NCI-H2081 (cell line): ENCODE measurements at places on chromosomes 4 and X.

DNA sequence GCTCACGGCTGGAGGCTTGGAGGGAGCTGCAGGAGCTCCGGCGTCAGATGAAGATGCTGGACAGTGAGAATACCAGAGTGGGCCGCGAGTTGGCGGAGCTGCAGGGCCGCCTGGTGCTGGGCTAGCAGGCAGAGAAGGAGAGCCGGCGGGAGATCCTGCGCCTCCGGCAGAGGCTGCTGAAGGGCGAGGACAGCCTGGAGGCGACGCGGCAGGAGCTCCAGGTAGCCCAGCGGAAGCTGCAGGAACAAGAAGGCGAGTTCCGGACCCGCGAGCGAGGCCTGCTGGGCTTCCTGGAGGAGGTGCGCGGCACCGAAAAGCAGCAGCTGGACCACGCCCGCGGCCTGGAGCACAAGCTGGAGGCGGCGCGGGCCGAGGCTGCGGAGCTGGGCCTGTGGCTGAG, 14.7 kb downstream of the SMIM10L2A start:
- no peak for DNase-seq

DNA sequence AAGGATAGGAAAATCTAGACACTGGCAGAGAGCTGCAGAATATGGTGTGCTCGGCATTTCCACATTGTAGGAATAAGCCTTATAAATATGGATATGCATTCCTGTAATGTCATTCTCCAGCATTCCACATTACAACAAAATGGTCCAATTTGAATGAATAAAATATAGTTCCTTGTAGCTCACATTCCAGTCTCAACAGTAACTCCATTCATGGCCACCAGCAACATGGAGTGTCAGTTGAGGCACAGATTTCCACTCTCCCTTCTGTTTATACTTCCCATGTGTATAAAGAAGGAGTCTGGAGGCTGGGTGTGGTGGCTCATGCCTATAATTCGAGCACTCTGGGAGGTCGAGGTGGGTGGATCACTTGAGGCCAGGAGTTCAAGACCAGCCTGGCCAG, 84.5 kb downstream of the AASDH start:
- no peak for DNase-seq

GRCh38 chr4:53844133-53844532, 220.3 kb downstream of the CHIC2 start:
- DNase-seq = no peak

DNA sequence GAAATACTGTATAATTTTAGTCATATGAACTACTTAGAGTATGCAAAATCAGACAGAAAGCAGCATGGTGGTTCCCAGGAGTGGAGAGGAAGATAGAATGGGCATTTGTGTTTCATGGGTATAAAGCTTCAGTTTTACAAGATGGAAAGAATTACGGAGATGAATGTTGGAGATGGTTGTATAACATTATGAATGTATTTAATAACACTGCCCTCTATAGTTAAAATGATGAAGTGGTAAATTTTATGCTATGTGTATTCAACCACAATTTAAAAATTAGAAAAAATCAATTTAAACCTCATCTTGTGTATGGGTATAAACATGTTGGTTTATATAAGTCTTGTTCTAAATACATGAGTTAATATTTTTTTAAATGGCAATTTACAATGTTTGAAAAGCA, 521.1 kb downstream of the FSTL5 start:
- peak; percentile 0 for DNase-seq

- DNase-seq = no peak
These were observed 2.4 kb downstream of the ZFYVE28 start for GRCh38 chr4:2415881-2416563.

GRCh38 chr4:63393544-63393943, 1015.7 kb downstream of the TECRL start:
- no peak for DNase-seq

GRCh38 chr4:189355590-189355989, 585.1 kb upstream of the FRG1 start:
- DNase-seq = no peak

GRCh38 chr4:86928400-86929255, 6.2 kb upstream of the AFF1 start:
- DNase-seq = no peak

DNA sequence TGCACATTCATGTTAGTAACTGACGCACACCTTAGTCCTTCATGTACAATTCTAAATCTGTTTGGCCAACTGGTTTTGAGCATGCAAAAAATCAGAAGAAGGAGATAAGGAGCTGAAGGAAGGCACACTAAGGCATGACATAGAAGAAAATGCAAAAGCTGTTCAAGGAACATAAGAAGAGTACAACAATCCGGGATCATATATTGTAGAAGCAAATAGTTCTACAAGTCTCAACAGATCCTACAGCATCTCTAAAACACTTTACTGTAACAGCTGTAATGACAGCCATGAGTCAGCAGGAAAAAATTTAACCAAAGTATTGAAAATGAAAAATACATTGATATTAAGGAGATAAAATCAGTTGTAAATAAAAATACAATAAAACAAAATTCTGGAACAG, 57.7 kb downstream of the KLHL13 start:
- DNase-seq = no peak

DNA sequence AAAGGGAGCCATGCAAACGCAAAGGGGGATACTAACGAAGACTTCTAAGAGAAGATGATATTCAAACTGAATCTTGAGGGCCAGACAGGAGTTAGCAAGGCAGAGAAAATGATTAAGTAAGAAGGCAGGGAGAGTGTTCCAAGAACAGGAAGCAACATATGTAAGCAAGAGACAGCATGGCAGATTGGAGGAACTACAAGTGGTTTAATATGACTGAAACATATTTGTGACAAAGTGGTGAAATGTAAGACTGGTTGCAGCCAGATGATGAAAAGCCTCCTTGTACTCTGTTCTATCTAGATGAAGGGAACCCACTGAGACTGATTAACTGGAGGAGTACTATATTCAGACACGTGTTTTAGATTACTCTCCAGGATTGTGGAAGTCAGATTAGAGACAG, 116.6 kb upstream of the DIAPH2 start:
- DNase-seq = no peak

DNA sequence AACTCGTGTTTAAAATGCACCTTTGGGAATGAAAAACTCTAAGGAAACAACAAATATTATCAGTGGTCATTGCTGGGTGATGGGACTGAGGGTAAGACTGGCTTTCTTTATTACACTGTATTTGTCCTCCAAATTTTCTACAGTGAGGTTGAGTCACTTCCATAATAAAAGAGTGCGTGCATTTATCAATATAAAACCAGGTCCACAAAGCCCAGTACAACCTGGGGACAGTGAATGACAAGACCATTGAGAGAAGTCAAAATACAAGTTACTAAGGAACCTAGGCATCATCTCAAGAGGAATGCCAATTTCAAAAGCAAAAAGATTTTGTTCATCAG, 76.4 kb downstream of the MAGED4 start:
- DNase-seq = no peak

DNA sequence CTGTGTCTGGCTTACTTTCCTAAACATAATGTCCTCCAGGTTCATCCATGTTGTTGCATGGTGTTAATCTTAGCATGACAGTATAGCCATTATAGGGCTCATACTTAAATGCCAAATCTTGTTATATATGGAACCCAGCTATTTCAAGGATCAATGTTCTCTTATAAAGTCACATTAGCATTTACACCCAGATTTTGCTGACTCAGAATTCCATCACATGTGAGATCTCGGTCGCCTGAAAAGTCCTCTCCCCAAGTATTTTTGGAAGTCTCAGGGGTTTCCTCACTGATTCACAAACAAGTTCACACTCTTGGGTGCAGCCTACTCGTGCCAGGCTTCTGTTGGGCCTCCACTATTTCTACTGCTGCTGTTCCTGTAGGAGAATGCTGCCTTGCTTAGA, 19.9 kb upstream of the C4orf51 start:
- DNase-seq = no peak

- DNase-seq = no peak
These were observed 32.6 kb upstream of the MSMO1 start for GRCh38 chr4:165294907-165295306.

DNA sequence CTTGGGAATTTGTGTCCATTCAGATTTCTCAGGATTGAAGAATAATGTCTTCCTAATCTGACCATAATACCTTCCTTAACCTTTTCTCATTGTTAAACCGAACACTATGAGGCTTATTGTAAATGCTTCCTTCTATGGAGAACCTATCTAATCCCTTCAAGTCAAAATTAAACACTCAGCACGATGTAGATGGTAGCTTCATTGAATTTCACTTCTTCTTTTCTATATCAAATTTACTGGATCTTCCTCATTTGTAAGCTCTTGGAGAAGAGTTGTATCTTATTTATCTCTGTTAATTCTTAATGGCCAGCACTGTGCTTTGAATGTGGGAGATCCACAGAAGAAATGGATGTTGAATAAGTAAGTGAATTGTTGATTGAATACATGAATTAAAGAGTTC, 109.0 kb upstream of the RAPGEF2 start:
- no peak for DNase-seq

- DNase-seq = no peak
These were observed 271.4 kb downstream of the PTTG2 start for GRCh38 chr4:38231626-38232025.

GRCh38 chr4:110640576-110640975, 17.7 kb upstream of the PITX2 start:
- no peak for DNase-seq

DNA sequence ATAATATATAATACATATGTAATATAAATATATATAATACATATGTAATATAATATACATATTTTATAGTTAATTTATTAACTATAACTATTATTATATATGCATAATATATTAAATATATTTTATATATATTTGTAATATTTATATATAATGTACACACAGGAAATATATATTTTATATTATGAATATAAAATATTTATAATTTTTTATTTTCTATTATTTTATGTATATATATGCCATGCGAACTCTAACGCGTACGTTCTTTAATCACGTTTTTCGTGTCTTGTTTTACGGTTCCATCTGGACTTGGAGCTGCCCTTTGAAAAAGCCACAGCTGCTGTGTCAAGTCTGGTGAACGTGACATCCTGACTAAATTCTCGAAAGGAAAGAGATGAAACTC, 332.1 kb downstream of the ASMT start:
- DNase-seq = no peak

DNA sequence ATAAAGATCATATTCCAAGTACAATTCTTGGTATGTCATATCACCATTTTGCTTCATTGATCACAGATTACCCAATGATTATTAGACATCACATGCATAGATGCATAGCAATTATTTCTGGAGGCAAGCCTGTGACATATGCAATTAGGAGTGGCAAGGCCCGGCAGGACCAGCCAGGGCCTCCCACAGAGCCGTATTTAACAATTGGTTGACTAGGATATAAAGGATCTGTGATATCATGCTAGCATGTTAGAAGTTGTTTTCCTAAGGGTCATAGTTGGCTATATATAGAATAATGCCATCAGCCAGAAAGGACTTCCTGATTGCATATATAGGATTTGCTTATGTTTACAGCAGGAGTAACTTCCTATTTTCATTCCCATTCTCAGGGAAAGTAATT, 103.5 kb upstream of the OTUD4 start:
- DNase-seq = no peak

- DNase-seq = no peak
These were observed 28.2 kb downstream of the SEL1L3 start for GRCh38 chr4:25834411-25835107.

GRCh38 chr4:7232061-7232650, 39.8 kb downstream of the SORCS2 start:
- DNase-seq = no peak

DNA sequence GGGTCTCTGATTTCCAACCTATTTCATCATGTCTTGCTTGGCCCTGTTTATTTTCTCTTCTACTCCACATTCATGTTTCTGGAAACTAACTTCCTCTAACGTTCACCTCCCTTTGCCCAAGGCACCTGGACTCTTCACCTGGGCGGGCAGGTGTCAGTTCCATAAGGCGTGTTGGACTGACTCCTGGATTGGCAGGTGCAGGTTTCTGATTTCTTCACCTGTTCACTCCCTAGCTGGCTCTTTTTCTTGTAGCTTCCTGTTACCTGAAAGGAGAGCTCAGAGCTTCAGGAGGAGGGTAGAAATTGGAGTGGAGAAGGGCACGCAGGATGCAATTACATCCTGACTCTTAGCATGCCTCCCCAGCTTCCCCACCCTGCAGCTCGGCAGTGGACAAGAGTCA, 350.8 kb upstream of the KLF3 start:
- peak; percentile 71 for DNase-seq

DNA sequence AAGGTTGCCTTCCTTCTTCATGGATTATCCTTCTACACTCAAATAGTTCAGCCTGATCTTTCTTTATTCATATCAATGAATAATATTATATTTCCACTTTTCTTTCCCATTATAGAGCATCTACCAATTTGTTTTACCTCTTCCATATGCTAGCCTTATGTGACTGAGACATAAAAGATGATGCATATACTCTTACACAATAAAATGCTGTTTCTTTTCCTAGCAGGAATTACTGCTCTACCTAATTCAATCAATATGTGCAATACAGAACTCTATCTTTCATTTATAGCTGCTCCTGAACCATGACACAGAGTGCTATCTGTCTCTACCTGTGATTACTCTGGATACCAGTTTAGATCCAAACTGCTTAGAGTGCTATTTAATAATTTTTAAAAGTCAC, 2334.0 kb downstream of the PCDH7 start:
- DNase-seq = no peak

DNA sequence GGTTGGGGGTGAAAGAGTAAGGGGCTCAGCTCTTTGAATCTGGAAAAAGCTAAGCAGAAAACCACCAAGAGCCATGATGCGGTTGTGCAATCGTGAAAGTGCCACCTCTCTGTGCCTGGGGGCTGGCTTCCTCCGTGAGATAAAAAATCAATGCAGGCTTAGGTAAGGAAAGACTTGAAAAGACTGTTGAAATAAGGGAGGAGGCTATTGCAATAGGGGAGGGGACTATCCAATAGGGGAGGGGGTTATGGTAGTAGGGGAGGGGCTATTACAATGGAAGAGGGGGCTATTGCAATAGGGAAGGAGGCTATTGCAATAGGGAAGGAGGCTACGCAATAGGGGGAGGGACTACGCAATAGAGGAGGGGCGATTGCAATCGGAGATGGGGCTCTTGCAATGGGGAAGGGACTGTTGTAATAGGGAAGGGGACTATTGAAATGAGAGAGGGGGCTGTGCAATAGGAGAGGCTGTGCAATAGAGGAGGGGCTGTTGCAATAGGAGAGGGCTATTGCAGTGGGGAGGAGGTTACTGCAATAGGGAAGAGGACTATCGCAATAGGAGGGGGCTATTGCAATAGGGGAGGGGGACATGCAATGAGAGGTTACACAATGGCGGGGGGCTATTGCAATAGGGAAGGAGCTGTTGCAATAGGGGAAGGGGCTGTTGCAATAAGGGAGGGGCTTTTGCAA, 162.3 kb upstream of the PSAPL1 start:
- DNase-seq = no peak
